ENCODE measurements at places on chromosomes 7 and 10.

DNA sequence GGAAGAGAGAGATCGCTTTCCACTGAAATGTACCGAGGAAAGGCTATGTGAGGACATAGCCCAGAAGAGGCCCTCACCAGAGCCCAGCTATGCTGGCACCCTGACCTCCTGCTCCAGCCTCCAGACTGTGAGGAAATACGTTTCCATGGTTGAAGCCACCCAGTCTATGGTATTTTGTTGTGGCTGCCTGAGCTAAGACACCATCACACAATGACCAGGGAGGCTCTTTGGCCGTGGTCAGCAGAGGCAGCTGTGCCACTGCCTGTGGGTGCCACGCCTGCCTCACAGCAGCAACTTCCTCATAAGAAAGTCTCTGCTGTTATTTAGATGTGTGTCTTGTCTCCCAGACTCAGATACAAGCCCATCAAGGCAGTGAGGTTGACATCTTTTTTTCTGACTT lies 182.7 kb upstream of the PLXNA4 start:
- DNase-seq = no peak

DNA sequence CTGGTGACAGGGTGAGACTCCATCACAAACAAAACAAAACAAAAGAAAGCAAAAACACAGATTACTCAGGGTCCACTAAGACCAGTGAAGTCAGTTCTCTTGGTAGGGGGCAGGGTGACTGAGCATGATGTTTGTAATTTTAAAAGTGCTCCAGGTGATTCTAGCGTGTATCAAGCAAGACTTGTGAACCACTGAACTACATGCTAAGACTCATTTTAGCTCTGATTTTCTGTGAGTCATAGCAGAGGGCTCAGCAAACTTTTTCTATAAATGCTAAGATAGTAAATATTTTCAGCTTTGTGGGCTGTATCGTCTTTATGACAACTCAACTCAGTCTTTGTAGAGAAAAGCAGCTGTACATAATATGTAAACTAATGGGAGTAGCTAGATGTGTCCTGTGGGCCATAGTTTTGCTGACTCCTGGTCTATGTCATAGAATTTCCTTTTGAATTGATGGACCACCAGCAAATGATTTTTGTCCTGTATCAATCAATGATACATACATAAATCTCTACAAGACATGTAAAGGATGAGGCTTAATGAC lies 141.3 kb downstream of the CFTR start:
- DNase-seq = no peak

GRCh38 chr7:128115336-128115820 lies 84.1 kb upstream of the LRRC4 start:
- peak; percentile 62 for DNase-seq

DNA sequence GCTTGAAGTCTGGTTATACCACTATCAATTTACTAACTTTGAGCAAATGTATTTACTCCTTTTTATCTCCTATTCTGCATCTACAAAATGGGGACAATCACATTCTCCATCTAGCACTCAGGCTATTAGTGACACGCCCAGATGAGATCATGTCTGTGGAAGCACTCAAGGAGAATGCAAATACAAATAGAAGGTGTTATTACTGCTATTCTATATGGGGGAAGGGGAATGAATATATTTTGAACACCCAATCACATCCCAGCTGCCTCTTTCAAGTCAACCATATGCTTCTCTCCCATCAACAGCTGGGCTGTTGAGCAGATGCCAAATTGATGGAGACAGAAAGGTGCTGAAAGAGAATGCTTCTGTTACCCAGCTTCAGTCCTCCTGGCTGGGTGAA lies 23.5 kb downstream of the SGMS1 start:
- DNase-seq = peak; percentile 17

DNA sequence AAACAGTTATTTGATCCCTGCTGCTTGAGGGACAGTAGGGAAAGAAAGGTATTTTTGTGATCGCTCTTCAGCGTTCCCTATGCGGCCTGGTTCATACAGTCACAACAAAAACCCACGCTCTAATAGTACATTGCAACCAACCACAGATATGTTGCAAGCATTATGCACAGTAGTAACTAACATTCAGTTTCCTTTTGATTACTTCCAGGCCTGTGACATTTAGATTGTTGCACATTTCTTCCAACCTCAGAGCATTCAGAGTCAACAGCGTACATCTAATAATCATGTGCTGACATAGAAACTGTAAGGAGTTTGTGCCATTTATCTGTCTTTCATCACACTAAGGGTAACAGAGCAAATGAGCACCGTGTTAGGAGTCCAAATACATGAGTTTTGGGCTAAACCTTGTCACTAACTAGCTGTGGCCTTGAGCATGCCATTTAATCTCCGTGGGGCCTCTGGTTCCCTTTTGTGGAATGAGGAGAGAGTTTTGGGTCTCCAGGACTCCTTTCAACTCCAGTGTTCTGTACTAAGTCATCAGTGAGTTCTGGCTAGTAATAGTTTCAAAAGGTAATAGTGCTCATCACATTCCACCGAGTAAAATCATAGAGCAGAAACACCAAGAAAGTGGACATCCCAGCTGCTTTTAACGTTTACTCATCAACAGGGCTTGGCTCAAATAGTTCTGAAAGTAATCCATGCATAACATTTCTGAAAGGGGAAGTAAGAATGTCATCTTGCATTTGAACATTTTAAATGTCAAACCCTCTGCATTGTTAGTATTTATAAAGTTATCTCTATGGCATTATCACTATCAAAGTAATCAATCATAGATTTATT lies 99.0 kb upstream of the FZD1 start:
- peak; percentile 25 for DNase-seq

GRCh38 chr7:105655500-105656380 lies 74.4 kb upstream of the EFCAB10 start:
- DNase-seq = no peak

GRCh38 chr10:4704034-4704545 lies 121.9 kb upstream of the AKR1E2 start:
- DNase-seq = peak; percentile 93

GRCh38 chr10:21092683-21093524 lies 195.8 kb upstream of the NEBL start:
- no peak for DNase-seq

GRCh38 chr7:143068446-143068845 lies 16.3 kb downstream of the OR6V1 start:
- no peak for DNase-seq

GRCh38 chr7:16084370-16084769 lies 337.0 kb downstream of the CRPPA start:
- DNase-seq = no peak

- DNase-seq = no peak
These were observed 444.2 kb upstream of the NPVF start for GRCh38 chr7:25672496-25672895.
